ENCODE measurements at places on chromosomes 1 and 21.

GRCh38 chr1:230173187-230173975 is 106.3 kb downstream of the GALNT2 start:
- no peak for DNase-seq

GRCh38 chr1:10328180-10328963 is 70.5 kb upstream of the PGD start:
- DNase-seq = no peak

- no peak for DNase-seq
Measured at GRCh38 chr21:16004523-16004922, 274.7 kb downstream of the USP25 start.

DNA sequence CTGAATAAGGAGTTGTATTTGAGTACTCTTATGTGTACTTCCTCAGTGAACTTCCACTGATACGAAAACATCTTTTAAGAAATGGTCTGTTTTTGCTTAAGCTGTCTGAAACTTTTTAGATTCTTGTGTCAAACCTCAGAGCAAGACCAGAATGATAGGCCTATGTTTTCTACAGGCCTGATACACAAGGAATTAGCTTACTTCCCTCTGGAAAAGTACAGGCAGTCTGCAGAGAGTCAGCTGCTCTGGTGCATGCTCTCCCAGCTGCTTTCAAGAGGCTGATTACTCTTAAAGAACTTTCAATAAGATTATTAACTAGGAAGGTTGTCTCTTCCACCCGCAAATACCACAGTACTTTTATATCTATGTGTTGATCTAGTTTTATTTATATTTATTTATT is 9.5 kb downstream of the SNX27 start:
- DNase-seq = no peak

DNA sequence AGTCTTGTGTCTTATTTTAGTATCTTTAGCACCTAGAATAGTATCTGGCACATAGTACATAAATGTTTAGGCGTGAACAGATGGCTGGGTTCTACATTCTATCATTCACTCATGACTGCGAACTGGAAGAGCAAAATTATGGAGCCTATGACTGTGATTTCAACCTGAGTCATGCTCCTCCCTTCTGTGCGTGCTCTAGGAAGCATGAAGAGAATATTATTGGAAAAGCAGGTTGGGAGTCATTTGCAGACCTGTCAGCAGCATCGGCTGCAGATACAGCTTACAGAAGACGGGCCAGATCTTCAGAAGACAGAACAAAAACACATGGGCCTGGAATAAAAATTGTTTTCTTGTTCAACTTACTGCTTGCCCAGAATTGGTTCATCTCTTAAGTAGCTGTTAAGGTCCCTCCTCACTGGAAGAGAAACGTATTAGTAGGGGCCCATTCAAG is 344.0 kb upstream of the USP24 start:
- no peak for DNase-seq

GRCh38 chr1:55820501-55820900 is 605.3 kb upstream of the USP24 start:
- DNase-seq = no peak
